ENCODE measurements at places on chromosomes 5 and 9.

DNA sequence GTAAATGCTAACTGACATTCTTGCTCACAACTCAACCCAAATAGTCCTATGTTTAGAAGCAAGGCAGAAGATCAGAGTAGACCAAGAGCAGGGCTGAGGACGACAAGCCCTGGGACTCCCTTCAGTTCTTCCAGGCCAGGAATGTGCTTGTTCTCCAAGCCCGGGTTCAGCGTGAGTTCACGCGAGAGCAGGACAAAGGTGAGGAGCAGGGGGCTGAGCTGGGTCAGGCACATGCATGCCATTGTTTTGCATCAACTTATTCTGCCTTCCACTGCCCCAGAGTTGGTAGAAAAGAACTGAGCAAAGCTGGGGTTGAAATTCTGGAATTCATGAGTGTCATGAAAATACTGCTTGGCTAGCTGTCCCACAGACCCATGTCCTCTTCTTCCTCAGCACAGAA, 206.5 kb downstream of the PAX5 start:
- no peak for DNase-seq

GRCh38 chr9:69805962-69806515, 14.6 kb upstream of the CFAP95 start:
- no peak for DNase-seq

DNA sequence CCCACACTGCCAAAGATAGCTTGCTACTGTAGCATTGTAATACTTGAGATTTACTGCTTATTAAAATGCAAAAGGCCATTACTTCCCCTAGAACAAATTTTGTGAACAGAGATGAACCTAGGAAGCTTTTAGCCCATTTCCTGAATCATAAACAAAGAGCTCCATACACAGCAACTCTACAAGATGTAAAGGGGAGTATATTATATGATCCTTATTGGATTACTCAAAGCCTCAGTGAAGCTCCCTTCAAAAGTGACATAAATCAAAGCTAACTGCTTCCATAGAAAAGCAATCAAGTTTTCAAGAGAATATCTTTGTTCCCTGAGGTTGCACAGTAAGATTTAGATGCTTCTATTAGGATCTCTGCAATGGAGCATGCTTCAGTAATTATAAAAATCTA, 629.8 kb downstream of the EFNA5 start:
- no peak for DNase-seq

GRCh38 chr9:77161966-77162365, 15.4 kb upstream of the VPS13A start:
- no peak for DNase-seq

DNA sequence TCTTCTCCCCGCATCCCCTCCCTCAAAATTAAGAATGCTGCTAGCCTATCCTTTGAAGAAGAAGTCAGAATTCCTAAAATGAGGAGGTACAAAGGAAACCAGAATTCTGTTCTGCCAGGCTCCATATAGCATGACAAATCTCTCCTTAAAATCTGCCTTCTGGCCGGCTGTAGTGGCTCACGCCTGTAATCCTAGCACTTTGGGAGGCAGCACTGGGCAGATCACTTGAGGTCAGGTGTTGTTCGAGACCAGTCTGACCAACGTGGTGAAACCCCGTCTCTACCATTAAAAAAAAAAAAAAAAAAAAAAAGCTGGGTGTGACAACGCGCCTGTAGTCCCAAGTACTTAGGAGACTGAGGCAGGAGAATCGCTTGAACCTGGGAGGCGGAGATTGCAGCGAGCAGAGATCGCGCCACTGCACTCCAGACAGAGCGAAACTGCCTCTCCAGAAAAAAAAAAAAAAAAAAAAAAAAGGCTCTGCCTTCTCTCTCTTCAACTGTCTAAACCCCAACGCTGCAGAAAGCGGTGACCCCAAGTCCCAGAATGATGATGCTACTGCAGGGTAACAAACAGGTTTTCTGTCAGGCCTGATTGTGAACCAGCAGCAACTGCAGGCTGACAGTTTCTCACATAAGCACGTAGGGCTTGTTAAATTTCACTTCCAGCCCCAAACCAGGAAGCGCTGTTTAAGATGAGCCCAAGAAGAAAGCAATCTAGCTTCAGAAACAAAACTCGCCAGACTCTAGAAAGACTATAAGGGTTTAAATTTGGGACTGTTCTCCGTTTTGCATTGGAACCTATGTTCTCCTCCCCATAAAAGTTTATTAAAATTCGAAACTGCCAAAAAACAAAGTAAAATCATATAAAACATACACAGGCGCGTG, 963 bp upstream of the CAST start:
- DNase-seq: peak; percentile 68

- DNase-seq: no peak
Observed at GRCh38 chr9:130901498-130902203, 5.0 kb upstream of the QRFP start.

DNA sequence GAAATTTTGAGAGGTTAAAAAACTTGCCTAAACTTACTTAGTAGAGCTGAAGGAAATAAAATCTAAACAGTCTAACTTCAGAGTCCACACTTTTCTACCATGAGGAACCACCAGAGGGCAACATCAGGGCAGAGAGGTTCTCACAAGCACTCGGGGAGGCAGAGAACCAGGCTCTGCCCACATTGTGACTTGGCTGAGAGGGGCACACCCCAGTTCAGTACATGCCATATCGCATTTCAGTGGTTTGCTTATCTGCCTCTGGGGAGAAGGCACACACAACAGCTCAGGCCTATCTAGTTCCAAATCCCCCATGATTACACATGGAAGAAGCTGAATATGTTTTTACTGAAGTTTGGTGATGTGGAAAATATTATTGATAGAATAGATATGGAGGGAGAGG, 49.2 kb downstream of the EQTN start:
- peak; percentile 68 for DNase-seq

DNA sequence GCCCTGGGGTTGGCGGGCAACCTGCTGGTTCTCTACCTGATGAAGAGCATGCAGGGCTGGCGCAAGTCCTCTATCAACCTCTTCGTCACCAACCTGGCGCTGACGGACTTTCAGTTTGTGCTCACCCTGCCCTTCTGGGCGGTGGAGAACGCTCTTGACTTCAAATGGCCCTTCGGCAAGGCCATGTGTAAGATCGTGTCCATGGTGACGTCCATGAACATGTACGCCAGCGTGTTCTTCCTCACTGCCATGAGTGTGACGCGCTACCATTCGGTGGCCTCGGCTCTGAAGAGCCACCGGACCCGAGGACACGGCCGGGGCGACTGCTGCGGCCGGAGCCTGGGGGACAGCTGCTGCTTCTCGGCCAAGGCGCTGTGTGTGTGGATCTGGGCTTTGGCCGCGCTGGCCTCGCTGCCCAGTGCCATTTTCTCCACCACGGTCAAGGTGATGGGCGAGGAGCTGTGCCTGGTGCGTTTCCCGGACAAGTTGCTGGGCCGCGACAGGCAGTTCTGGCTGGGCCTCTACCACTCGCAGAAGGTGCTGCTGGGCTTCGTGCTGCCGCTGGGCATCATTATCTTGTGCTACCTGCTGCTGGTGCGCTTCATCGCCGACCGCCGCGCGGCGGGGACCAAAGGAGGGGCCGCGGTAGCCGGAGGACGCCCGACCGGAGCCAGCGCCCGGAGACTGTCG, 976 bp downstream of the RXFP3 start:
- peak; percentile 6 for DNase-seq

GRCh38 chr5:174724484-174725260, at the start of gene MSX2:
MSX2 (plus strand) TSS chr5:174724582; CDS start chr5:174724660, 78 bp downstream.
- peak; percentile 90 for DNase-seq

- no peak for DNase-seq
Observed at GRCh38 chr5:39368116-39368515, 3.8 kb upstream of the C9 start.

GRCh38 chr5:17336054-17336453, 118.6 kb downstream of the BASP1 start:
- DNase-seq: no peak

DNA sequence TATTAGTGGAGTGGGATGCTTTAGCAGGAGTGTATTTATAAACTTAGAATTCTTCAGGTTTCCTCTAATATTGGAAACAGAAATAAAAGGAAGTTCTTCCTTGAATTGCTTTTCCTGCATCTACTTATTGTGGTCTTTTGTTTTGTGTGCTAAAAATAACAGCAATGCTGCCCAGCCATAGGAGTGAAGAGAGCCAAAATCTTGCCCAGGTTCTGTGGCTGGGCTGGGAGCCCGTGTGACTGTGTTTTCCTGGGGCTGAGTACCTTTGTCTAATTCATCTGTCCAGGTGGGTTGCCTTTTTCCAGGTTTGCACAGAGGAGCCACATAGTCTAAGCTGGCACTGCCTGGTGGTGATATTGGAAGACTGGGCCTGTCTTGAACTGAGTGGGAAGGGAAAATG, 179.7 kb upstream of the ADAMTSL1 start:
- no peak for DNase-seq

GRCh38 chr9:35954942-35955546, 2.9 kb downstream of the OR2S2 start:
- DNase-seq: peak; percentile 91

DNA sequence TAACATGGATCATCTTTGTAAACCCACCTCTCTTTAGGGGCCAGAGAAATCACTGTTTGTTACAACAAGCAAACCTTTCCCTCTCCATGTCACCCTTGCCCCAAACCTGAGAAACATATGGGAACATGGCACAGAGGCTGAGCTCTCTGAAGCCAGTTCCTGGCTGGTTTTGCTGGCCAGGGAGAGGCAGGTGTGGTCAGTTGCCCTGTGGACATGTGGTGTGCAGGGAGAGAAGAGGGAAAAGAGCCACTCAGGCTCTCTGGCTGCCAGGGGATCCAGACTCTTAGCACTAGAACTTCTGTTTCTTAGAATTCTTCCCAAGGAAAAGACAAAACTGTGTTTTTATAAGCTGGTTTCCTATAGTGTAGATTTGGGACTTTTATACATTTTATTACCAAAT, 4.6 kb upstream of the CATSPER3 start:
- no peak for DNase-seq

GRCh38 chr5:135053278-135053677, 19.2 kb upstream of the PITX1 start:
- DNase-seq: no peak

- peak; percentile 23 for DNase-seq
Observed at GRCh38 chr5:124743602-124744169, 2.8 kb downstream of the ZNF608 start.

GRCh38 chr5:142826741-142827492, 56.7 kb downstream of the ARHGAP26 start:
- peak; percentile 83 for DNase-seq

- DNase-seq: no peak
Observed at GRCh38 chr5:79240561-79240960, 4.6 kb downstream of the JMY start.

GRCh38 chr9:74876382-74876949, 11.3 kb downstream of the TRPM6 start:
- no peak for DNase-seq

DNA sequence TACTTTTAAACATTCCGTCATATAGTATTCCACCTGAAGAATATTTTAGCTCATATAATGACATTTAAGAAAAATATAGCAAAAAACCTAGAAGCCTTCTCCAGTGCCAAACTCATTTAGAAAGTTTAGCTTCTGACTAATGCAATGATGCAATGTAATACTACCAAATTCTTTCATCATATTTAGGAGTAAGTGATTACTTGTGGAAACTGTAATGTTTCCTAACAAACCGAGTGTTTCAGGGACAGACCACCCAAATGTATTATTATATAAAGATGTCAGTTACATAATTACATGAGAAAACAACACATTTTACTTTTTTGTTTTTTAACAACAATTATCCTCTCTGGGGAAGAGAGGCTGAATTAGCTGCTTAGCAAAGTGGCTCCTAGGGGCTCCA, 316.2 kb downstream of the ARL15 start:
- DNase-seq: peak; percentile 62

DNA sequence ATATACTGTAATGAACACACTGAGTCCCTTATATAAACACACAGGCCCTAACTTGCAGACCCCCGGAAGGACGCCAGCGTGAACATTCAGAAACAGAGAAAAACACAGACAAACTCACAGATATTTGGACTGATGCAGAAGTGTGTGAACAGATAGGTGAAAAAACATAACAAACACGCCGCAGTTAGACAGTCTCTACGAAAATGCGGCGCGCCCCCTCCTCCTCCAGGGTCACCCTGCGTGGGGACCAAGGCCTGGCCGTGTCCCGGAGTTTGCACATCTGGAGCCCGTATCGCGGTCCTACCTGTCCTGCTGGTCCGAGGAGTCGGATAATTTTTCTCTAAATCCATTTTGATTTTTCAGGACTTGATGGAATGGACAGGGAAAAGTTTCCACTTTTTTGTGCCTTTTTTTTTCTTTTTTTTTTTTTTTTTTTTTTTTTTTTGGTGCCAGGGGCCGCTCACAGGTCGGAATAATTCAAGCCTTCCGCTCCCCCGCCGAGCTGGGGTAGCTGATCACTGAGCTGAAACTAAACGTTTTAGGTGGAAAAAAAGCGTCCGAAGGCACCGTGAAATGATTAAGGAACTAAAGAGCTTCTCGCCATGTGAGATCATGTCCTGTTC, at the start of gene PAX5:
Gene PAX5 (minus strand): TSS at position 587 of the 623 bp plus-strand sequence. CDS start 237 bp downstream, at position 350.
- DNase-seq: no peak

- no peak for DNase-seq
Observed at GRCh38 chr9:114845373-114845772, 39.5 kb upstream of the TNFSF15 start.

- DNase-seq: no peak
Observed at GRCh38 chr9:21592063-21592338, 109.9 kb upstream of the IFNE start.

GRCh38 chr9:9202276-9202675, 1402.7 kb upstream of the DMAC1 start:
- no peak for DNase-seq

DNA sequence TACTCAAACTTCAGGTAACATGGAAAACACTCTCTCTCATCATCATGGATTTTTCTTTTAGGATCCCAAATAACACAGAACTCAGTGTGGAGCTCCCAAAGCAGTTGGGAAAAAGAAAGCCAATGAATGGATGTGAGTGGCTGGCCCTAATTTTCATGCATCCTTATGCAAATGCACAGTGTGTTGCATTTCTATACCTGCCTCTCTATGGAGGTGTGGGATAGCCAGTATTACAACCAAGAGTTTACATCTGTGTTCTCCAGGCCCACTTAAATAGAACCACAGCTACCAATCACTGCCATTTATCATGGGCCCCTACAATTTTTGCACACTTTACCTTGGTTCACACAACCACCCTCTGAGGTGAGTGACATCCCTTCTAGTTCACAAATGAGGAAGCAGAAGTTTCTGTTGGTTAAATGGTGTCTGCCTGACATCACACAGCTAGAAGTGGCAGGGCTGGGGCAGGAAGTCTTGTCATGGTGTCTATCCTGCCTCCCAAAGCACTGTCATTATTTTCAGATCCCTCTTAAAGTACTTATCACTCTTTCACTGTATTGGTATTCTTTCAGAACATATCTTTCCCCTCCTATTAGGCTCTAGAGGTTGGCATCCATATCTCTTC, 17.3 kb downstream of the MAMDC2 start:
- no peak for DNase-seq

- no peak for DNase-seq
Observed at GRCh38 chr5:175381130-175381529, 62.9 kb downstream of the DRD1 start.

GRCh38 chr5:60822285-60822556, 21.8 kb downstream of the ELOVL7 start:
- DNase-seq: no peak

- peak; percentile 55 for DNase-seq
Observed at GRCh38 chr5:176413255-176413565, 3.1 kb downstream of the CLTB start.

GRCh38 chr9:132572921-132573320, 9.5 kb upstream of the BARHL1 start:
- no peak for DNase-seq
